ENCODE measurements at places on chromosomes 6 and 20. TPM values are rescaled to one million over a fixed set of nuclear protein-coding genes. Genes with fewer than 3 reads are reported as not detected.

- DNase-seq: no peak
Observed at GRCh38 chr6:39166912-39167290, 51.9 kb upstream of the SAYSD1 start.

DNA sequence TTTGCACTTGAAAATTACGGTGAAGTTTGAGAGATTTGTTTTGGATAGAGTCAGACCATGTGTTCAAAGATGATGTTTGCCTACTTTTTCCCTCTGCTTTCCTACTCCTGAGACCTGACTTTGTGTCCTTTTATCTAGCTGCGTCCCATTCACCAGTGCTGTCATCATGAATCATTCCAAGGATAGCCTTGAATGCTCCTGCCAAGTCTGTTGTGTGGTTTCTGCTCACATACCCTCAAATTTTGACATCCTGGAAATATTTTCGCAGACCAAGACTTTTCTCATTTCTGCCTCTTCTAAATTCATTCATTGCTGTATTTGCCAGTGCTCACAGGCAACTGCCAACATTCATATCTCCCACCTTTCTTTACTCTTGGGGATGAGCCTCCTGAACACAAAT, 175.9 kb upstream of the SCGN start:
- DNase-seq: no peak

DNA sequence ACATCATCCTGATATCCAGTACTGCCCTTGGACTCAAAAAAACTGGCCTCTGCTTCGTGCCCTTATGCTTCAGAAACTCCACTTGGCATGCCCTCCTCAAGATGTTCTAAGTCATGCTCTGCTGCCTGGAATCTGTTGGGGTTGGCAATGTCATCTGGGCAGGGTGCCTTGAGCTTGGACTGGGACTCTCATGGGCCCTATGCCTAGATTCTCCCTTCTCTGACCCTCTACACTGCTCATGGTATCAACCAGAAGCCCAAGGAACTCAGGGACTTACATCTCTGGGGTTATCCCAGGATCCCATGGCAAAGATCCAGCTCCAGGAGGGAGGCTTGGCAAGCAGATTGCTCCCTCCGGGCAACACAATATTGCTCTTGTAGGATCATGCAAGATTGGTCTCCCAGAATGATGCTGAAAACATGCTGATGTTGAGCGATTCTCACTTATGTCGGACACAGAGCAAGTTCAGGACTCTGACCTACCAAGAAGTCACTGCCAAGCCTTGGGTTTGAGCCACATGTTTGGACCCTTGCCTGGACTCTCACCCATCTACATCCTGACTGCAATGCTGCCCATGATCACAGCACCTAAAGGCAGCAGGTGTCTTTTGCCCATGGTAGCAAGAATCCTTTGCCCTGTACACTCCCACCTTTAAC, 88.8 kb downstream of the ADAT2 start:
- DNase-seq: no peak

- no peak for DNase-seq
Observed at GRCh38 chr6:105596284-105596755, 193.4 kb upstream of the PREP start.

LY6G6C gene
- not detected for total RNA-seq
